SK-N-DZ (cell line): ENCODE measurements at places on chromosomes 7 and 10.

DNA sequence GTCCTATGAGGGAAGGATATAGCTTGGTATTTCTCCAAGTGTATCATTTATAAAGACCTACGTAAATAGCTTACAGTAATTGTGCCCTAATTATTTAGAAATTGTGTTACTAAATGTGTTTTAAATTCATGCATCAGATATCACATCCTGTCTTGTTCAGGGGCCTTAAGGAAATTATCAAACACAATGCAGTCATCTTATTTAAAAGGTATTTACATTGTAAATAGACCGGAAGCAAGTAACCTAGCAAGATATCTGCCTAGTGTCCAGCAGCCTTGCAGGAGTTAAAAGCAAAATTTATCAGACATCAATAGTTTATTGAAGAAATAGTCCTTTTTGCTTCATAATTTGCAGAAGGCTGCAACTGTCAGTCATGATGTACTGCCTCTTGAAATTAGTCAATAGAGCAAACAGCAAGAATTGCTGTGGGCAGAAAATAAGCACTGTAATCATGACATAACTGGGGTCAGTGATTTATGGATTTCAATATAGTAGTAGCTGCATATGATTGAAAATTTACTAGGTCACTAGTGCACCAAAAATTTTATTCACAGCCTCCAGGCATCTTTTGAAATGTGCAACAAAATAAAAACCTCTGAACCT lies 23.1 kb downstream of the GLRX3 start:
- DNase-seq = no peak

DNA sequence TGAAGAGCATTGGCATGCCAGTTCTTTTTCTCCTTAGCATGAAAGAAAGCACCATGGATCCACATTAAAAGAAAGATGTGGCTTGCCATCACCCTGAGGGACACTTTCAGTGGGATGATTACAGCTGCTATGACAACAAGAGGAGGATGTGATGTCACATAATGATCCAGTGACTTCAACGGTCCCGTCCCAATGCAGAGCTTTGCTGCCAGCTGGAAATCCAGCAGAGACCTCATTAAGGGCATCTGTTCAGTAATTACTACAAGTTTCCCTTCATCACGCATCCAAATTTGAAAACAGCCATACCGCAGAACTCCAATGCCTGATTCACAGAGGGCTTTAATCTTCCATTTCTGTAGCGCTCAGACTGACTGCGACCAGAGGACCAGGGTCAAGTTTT lies 206.6 kb downstream of the LSM5 start:
- DNase-seq = no peak

DNA sequence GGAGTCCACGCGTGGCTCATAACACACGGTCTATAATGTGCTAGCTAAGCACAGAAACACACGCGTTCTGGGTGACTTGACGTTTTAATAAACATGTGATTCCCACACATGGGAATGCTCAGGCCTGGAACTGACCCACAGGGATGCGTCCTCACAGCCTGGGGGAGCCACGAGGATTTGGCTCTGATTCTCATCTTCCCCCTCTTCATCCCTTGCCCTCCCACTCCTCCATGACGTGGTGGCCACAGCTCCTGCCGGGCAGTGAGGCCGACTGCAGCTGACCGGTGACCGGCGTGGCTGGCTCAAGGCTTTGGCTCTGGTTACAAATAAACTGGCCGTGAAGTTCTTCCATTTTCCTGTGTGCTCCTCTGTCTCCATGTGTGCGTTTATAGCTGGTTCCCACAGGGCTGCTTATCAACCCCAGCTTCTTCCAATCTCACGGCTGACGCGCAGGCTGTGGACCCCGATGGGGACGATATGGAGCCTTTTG lies 40.9 kb upstream of the KLF6 start:
- DNase-seq = no peak

GRCh38 chr7:20085086-20085485 lies 132.1 kb downstream of the MACC1 start:
- DNase-seq = no peak

DNA sequence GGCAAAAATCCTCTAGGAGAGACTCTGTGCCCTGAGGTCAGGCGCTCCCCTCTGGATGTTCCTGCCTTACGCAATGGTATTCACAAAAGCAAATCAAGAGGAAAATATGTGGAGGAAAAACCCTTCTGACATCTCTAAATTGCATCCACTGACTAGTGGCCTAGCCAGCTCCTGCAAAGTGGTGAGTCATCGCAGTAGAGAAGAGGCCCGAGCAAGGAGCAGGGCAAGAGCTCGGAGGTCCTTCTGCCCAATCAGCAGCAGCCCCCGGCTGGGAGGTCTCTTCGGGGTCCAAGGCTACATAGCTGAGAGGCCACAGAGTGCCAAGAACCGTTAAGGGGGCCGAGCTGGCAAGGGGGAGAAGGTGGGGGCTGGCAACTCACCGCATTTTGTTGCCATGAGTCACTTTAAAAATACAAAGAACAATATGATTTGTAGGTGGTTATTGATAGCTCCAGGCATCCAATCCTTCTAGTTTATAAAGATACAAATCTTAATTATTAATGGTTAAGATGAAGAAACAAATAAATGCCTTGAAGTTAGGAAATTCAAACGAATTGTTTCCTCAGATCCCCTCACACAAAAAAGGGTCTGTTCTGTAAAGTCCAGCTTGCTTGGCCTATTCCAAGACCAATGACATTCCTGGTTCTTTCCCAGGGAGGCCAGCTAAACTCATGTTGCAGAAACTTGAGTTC lies 161.6 kb downstream of the PKD1L1 start:
- DNase-seq = no peak

GRCh38 chr10:112471878-112472487 lies 25.0 kb downstream of the VTI1A start:
- peak; percentile 57 for DNase-seq

DNA sequence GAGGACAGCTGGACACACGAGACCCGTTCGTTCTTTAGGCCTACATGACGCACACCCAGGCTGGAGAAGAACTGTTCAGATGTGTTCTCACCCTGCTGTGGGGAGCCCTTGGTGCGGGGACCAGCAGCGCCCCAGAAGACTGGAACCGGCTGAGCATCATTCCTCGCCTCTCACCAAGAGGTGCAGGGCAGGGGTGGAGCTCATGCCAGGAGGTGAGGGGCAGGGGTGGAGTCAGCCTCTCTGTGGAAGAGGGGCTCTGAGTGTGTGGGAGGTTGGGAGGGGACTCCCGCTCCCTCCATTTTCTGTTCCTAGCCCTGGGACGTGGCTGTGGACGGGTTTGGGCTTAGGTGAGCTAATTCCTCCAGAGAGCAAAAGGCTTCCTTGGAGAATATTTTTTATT lies 66.0 kb upstream of the SHH start:
- no peak for DNase-seq

DNA sequence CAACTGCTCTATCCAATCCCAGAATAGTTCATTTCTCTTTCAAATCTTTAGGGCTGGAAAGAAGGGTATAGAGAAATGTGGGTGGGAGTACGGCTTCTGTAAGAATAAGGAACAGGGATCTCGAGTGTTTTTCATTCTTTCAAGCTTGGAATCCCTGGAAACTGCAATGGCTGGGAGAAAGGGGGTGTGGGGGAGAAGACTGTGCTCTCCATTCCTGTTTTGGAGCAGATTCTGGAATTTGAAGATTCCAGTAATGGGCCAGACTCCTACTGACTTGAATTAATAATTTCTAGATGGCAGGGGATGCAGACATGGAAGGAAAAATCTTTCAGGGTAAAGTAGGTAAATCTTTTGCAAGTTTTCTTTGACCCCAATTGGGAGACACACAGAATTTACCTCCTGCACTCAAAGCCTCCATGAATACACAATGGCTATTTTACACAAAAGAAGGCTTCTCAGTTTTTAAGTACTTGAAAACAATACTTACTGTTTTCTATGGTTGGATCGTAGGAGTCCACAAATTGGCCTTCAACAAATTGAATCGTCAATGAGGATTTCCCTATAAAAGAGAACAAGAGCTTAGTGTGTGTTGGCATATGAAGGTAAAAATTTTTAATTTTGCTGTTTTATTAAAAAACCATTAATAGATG lies 29.1 kb downstream of the RHEB start:
- no peak for DNase-seq

- DNase-seq = no peak
Observed at GRCh38 chr7:90710466-90710850, 114.3 kb downstream of the CDK14 start.

DNA sequence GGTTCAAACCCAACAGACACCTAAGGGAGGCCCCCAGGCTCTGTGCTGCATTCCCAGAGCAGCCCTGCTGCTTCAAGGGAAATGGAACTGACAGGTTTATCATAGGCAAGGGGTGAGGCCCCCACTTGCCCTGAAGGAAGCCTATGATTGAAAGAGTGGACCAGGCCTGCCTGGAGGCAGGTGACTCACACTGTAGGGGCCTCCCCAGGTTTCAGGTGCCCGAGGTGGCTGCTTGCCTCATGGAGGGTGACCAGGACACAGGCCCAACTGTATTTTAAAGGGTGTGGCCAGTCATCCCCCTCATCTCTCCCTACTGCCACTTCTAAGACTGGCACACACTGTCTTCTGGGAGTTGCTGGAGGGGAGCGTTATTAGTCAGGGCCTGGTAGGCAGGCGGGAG lies 85.4 kb downstream of the ATXN7L1 start:
- no peak for DNase-seq

GRCh38 chr7:12386313-12386740 lies 17.3 kb downstream of the VWDE start:
- DNase-seq = peak; percentile 79

DNA sequence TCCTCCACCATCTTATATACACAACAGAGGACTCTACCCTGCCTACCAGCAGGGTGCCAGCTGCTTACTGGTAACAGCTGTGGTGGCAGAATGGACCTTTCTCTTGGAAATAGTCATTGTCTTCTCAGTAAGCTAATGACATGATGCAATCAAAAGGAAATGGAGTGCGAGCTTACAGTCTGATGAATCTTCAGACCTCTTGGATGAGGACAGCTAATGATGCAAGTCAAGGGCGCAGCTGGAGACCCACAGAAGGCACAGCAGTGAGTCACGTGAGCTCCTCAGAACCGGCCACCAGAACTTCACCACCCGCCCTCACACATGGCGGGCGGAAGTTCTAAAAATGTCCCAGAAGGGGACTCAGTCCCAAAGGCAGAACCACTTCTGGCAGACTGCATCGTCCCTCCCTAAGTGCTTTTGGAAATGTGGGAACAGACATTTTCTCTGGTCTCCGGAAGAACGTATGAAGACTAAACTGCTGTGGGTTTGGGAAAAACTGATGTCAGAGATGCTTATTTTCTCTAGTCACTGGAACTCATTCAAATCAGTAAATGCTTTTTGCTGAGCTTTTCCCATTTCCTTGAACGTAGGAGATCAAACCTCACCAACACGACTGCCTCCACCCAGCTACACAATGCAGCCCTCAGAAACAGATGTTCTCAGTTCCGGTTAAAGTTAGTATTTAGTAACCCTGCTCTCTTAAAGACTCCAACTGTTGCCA lies 96.4 kb downstream of the FAS start:
- no peak for DNase-seq

DNA sequence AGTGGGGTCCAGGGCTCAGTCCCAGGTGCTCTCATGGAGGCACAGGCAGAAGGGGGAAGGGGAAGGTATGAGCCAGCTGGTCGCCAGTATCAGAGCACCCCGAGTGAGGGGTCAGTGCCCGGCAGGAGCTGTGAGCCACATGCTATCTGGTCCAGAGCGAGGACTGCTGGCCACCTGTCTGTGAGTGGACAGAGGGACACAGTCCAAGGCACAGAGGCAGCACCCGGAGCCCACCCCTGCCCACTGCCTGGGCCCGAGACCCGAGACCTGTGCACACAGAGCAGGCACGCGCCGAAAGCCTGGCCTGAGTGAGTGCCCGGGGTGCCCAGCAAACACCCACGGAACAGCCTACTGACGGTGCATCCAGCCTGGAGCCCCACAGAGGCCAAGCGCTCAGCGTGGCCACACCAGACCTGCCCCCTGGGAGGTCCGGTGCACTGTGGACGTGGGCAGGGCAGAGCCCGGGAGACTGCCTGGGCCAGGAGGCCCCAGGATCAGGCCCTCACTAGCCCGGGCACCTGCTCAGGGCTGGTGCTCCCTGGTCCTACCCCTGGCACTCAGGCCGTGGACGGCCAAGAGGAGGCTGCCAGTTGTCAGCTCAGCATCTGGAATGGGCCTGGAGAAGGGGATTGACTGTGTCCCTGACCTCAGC lies 29.4 kb downstream of the ADGRA1 start:
- no peak for DNase-seq

DNA sequence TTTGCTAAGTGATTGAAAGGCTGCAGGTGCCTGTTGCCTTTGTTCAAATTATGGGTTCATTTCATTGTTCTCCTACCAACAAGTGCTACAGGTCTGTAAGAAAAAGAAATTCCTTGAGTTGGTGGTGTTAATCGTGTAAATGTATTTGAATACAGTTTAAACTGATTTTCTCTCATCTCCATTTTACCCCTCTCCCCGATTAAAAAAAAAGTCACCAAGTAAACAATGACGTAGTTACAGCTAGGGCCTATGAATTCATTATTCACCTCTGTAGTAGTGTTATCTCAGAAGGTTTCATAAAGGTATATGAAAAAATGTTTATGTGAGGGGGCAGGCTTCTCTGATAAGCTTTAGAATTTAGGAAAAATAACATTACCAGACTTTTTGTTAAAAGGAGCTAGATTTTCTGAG lies 1.1 kb downstream of the REEP3 start:
- no peak for DNase-seq

DNA sequence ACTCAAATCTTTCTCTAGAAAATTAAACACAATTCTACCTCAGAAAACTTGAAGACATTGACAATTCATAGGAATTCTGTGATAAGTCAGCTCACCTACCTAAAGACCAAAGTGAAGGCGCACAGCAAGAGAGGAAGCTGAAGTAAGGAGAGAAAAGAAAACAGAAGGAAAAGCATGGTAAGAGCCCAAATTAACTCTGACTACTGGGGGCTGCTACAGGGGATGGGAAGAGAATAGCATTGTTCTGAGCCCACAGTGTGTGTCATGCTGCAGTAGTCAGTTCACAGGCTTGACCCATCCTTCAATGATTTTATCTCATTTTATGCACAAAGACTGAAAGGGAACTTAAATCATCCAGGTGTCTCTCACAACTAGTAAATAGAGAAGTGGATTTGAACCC lies 111.3 kb downstream of the PTEN start:
- DNase-seq = no peak
